ENCODE measurements at places on chromosomes 5 and 9. TPM values are rescaled to one million over a fixed set of nuclear protein-coding genes. Genes with fewer than 3 reads are reported as not detected.

The SFXN1 gene
- total RNA-seq: 22.8 TPM

The PTPN3 gene
- total RNA-seq: 4.6 TPM

The LRRC14B gene
- not detected for total RNA-seq

The PCSK5 gene
- total RNA-seq: 20.7 TPM

The OSMR gene
- total RNA-seq: 42.9 TPM

The MEIKIN gene
- not detected for total RNA-seq

The RIC1 gene
- 50.5 TPM for total RNA-seq

The PCDHB11 gene
- total RNA-seq: 1.4 TPM

The KCNN2 gene
- total RNA-seq: not detected

The CDH12 gene
- 0.17 TPM for total RNA-seq

The SPINK6 gene
- total RNA-seq: not detected

The FIBCD1 gene
- 4.2 TPM for total RNA-seq

The LCN6 gene
- total RNA-seq: 2.4 TPM

The ANKRD31 gene
- total RNA-seq: 0.17 TPM

The IFNK gene
- not detected for total RNA-seq

The CFAP77 gene
- total RNA-seq: not detected

The PGM5 gene
- 28.3 TPM for total RNA-seq

The SPATA31C1 gene
- total RNA-seq: not detected

The CNTFR gene
- total RNA-seq: 55.4 TPM

The CAVIN4 gene
- 0.49 TPM for total RNA-seq

The ITGA2 gene
- 0.49 TPM for total RNA-seq

The AIF1L gene
- 8.2 TPM for total RNA-seq

The EEIG1 gene
- 7.9 TPM for total RNA-seq

The TYRP1 gene
- total RNA-seq: not detected

The BARHL1 gene
- total RNA-seq: not detected

The ANKRD34B gene
- total RNA-seq: not detected

The WDR38 gene
- not detected for total RNA-seq

All from subcutaneous adipose tissue (tissue), 4 donors.